H4 (cell line): ENCODE measurements at places on chromosomes 4 and X. TPM values are rescaled to one million over a fixed set of nuclear protein-coding genes. Genes with fewer than 3 reads are reported as not detected.
A peak's percentile ranks its signal among the peaks of the same experiment; 100 is the strongest.

- no peak for DNase-seq
Observed at GRCh38 chrX:65609237-65609636, 58.2 kb upstream of the MSN start.

GRCh38 chr4:169611157-169611556 is 1.2 kb downstream of the NEK1 start:
- no peak for DNase-seq

- peak; percentile 2 for DNase-seq
Observed at GRCh38 chrX:117743469-117744251, 372.9 kb downstream of the KLHL13 start.

DNA sequence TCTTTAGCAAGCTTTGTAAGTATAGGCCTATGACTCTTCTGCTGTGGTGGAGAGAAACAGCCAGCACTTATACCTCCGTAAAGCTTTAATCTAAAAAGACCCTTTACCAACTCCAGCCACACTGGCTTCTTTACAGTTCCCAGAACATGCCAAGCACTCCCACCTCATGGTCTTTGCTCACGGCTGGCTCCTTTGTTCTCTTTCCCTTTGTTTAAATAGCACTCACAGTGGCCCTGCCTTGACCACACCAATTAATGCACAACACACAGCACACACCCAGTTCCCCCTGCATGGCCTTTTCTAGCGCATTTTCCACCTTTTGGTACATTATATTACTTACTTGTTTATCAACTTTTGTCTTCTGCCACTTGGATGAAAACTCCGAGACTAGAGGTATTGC is 18.9 kb downstream of the PPID start:
- no peak for DNase-seq

DNA sequence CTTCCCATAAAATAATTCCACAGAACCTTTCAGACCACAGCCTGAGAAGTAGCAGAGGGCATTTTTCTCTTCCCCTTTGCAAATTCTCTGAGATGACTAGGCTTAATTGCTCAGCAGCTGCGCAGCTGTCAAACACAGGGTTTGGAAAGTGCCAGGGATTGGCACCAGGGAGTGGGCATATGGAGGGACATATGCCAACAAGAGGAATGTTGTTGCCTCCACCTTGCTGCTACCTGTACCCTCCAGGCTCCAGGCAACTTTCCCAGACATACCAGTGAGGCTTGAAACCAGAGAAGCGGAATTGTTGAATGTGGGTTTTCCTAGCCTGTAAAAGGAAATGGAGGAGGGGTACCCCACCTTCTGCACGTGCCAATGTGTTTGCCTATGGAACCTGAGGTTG is 256.2 kb upstream of the GPR101 start:
- no peak for DNase-seq

GRCh38 chrX:45622042-45622423 is 421.4 kb upstream of the DIPK2B start:
- no peak for DNase-seq

DNA sequence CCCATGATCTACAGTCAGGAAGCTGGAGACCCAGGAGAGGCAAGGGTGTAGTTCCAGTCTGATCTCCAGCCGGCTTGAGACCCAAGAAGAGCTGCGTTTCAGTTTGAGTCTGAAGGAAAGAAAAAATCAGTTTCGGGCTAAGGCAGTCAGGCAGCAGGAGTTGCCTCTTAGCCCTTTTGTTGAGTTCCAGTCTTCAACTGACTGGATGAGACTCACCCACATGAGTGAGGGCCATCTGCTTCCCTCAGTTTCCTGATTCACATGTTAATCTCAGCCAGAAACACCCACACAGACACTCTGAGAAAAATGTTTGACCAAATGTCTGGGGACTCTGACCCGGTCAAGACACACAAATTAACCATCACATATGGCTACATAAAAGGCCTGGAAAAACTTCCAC is 73.6 kb upstream of the ELOVL6 start:
- no peak for DNase-seq

DNA sequence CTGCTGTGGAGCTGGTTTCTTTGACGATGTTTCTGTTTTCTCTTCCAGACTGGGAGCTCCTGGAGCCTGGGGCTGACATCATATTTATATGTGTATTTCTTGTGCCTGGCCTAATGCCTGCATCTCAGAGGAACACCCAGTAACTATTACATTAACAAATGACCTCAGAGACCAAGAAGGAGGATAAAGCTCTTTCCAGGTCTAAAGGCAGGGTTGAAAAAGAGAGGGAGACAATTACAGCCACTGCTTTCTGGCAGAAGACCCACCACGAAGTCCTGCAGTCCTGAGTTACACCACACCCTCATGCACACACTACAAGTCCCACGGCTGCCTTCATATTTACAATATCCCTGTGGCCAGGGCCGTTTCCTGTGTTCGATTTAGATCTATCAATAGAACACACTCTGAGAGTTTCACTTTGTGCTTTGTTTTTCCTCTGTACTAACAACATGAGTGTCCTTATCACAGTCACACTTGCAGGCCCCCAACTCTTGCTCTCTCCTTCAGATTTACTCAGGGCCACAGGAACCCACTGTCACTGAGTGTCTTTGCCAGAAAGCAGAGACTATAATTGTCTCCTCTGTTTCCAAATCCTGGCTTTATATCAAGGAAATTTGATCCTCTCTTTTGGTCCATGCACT is 535.5 kb downstream of the MID1IP1 start:
- DNase-seq: peak; percentile 83

GRCh38 chrX:118666521-118666920 is 60.9 kb upstream of the IL13RA1 start:
- DNase-seq: no peak

Gene ZNF275
- 6.0 and 6.3 TPM in 2 replicates for total RNA-seq

Gene SPON2
- total RNA-seq: 4.5 and 12.0 TPM in 2 replicates

Gene CABS1
- total RNA-seq: not detected in 2 replicates

Gene DGAT2L6
- total RNA-seq: not detected in 2 replicates

Gene IBSP
- total RNA-seq: not detected in 2 replicates

Gene TLR10
- total RNA-seq: 0.08 TPM in 1 of 2 replicates, not detected in the other

Gene HSFX1
- not detected in 2 replicates for total RNA-seq

Gene CISD2
- total RNA-seq: 58.9 and 69.2 TPM in 2 replicates

Gene BEND2
- total RNA-seq: not detected in 2 replicates

Gene NPY1R
- 1.3 and 2.0 TPM in 2 replicates for total RNA-seq

Gene CRLF2
- not detected in 2 replicates for total RNA-seq
